ENCODE measurements at places on chromosomes 3 and 15.

GRCh38 chr3:129360705-129361460 is 67.6 kb downstream of the EFCAB12 start:
- DNase-seq, result no peak

- DNase-seq, result no peak
Measured at GRCh38 chr3:192482391-192482790, 244.9 kb downstream of the FGF12 start.

- no peak for DNase-seq
Measured at GRCh38 chr3:170493712-170494182, 75.1 kb downstream of the CLDN11 start.

DNA sequence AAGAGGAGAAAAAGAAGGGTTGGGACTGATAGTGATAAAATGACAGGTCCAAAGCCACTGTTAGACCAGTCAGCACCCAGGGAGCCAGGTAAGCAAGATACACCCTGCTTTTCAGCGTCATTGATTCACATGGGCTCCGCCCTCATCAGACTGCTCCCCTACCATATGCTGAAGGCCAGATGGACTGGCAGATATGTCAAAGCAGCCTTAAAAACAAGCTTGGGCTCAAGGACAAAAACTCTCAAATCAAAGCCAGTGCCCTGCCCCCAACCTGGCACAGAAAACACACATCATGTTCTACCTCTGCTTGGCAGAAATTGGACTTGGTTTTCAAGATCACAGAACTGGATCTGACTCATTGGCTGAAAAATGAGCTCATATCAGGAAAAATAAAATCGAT is 33.4 kb downstream of the SH3BP5 start:
- DNase-seq, result no peak

DNA sequence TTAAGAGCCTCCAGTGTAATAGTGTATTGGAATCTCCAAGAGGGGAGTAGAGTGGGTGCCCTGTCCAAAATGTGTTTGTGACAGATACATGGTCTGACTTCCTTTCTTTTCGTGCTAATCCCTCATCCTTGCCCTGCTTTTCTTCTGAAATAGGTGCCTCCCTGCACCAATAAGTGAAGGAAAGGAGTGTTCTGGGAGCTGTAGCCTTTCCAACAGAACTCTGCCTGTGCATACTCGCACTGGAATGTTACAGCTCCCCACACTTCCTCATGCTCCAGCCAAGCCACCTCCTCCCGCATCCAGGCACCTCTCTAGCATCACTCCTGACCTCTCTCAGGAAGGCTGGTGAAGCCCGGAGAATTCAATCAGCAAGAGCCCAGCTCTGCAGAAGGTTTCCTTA is 478.0 kb downstream of the GABRG3 start:
- DNase-seq, result no peak

- no peak for DNase-seq
Measured at GRCh38 chr3:196735751-196736150, 3.9 kb upstream of the PAK2 start.

DNA sequence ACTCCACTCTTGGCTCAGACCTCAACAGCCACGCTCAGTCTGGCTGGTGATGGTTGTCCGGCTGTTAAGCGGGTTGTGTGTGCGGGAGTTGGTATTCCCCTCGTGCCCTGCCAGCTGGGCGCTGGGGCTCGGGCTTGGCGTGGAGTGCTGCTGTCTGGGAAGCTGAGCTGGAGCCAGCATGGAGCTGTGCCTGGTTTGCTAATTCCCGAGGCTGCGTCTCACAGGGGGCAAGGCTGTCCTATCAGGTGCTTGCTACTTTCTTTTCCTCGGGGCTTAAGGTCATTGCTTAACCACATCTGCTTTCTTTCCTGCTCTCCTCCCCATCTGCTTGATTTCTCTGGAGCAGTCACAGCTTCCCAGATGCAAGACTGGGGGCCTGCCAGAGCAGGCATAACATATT is 29.9 kb downstream of the PDIA5 start:
- no peak for DNase-seq

DNA sequence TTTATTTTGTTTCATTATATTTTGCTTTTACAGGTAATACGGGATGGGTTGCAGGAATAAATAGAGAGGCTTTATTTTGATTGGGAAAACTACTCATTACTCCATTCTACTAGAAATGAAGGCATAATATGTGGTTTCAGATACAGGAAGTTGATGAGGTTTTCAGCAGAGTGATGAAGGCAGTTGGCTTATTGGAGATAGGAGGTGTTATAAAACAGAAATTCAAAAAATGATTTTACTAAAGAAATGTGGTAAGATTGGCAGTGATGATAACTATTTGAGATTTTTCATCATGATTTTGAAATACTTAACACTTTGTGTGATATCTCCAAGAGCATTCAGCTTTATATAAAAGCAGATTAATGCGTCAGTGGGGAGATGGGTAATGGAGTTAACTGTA is 1445.7 kb upstream of the CADM2 start:
- DNase-seq, result no peak

DNA sequence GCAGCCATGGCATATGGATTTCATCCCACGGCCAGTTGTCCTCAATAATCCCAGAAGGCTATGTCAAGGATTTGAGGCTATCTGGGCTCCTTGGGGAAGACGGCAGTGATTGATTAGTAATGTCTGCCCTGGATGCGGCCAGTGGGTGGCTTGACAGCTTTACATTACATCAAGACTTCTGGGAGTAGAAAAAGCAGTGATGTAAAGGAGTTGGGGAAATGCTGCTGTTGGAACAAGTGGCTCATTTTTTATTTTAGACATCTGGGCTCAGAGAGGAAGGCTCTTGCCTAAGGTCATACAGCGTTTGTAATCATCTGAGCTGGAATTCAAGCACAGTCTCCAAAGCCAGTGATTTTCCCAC is 94.1 kb downstream of the FLNB start:
- no peak for DNase-seq

DNA sequence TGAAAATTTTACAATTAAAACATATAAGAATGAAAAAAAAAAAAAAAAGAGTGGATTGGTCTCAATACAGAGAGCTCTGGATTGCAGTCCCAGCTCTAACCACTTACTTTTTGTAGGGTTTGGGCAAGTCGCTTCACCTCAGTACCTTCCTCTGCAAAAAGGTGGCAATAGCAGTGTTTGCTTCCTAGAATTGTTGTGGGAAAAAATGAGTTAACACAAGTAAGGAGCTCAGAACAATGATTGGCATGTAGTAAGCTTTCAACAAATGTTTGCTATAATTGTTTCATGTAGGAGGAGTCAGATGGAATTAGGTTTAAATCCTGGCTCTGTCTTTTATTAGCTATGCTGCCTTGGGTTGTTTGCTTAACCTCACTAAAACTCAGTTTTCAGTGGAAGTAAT is 425.2 kb upstream of the TBL1XR1 start:
- no peak for DNase-seq

GRCh38 chr15:98123834-98124233 is 163.3 kb downstream of the ARRDC4 start:
- no peak for DNase-seq

DNA sequence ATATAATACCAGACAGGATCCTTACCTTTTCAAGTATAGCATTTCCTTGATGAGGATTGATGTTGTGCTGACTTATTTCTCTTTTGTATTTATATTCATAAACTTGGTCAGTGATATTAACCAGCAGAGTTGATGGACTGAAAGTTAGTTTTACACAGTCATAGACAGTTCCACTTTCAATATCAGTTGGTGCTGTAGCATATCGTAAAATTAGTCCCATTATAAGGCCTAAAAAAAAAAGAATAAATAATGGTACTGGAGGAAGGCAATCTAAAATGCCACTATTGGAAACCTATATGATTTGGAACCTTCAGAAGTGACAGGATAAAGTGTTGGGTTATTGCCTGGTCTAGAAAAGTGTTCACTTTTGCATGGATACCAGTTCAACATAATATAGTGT is 16.3 kb downstream of the SLC9A9 start:
- no peak for DNase-seq

DNA sequence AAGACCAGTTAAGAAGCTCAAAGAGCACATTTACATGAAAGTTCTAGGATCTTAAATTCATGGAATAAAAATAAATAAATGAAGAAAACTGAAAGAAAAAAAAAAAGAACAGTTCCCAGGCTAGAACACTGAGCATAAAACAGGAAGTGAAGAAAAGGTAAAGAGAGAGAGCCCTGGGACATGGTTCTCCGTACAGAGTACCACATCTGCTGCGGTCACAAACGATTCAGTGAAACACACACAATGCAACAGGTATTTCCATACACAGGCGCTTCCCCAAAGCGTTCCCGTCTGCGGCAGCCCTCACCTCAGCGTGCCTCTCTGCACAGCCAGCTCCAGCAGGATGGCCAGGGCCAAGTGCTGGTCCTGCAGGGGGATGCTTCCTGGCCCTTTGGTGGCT is 49.4 kb downstream of the HERC2 start:
- no peak for DNase-seq

DNA sequence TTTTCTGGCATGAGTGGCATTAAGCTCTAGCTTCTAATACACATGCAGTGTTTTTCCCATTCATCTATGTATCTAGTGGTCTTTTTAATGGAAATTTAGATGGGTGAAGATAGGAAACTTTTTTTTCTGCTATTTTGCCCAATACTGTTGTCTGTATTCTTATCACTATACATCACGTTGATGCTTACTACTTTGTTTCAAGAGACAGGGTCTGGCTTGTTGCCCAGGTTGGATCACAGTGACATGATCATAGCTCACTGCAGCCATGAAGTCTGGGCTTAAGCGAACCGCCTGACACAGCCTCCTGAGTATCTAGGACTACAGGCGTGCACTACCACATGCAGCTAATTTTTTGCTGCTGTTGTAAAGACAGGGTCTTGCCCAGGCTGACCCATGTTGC is 84.6 kb downstream of the PEAK1 start:
- DNase-seq, result no peak

DNA sequence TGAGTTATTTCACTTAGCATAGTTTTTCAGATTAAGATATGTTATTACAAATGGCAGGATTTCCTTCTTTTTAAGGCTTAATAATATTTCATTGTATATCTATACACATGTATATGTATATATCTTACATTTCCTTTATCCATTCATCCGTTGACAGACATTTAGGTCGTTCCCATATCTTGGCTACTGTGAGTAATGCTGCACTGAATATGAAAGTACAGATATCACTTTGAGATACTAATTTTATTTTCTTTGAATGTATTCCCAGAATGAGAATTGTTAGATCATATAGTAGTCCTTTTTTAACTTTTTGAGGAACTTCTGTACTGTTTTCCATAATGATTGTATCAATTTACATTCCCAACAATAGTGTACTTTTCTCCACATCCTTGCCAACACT is 270.4 kb downstream of the NAALADL2 start:
- no peak for DNase-seq

DNA sequence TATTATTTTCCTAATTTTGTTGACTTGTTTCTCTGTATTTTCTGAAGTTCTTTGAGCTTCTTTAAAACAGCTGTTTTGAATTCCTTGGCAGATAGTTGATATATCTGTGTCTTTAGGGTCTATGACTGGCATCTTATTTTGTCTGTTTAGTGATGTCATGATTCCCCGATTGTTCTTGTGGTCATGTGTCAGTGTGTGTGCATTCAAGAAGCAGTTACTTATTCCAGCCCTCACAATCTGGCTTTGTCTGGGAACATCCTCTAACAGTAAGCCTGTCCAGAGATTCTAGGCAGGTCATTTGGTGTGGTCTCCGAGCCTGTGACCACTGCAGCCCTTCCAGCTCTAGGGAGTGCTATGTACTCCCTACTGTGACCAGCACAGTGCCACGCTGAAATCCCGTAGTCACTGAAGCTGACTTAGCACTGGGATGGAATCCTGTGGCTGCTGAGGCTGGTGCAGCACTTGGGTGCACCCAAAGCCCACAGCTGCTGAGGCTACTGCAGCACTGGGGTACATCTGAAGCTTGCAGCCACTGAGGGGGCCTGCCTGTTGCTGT is 6.7 kb downstream of the LNP1 start:
- no peak for DNase-seq

- no peak for DNase-seq
Measured at GRCh38 chr3:47319956-47320355, 37.2 kb downstream of the KLHL18 start.

GRCh38 chr15:90022905-90023700 is 22.0 kb downstream of the ZNF710 start:
- DNase-seq, result no peak

DNA sequence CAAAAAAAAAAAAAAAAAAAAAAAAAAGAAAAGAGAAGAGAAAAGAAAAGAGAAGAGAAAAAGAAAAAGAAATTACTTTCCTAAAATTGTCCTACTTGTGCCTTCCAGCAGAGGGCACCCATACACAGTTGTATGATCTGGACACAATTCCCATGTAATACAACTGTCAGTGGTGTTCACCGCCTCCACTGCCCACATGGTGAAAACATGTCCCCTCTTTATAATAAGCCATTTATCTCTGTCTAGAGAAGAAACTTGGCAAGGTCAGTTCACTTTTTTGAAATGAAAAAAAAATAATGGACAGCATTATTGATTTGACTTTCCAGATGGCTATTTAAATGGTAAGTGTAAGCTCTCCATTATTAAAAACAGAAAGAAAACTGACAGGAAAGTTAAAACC is 459.4 kb downstream of the GBE1 start:
- DNase-seq, result no peak

DNA sequence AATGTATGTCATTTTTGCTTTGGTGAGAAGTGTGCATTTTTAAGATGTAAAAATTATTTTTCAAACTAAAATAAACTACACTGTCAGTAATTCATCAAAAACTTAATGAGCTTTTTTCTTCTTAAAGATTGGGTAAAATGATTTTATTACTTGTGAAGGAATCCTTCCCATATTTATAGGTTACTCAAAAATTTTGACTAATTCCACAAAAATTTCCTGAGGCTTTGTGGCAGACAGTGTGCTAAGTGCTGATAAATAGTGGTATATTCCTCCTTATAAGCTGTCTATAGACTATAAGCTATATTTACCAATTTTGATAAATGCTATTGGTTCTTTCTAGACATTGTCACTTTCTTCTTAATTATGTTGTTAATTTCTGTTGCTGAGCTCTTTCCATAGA is 284.5 kb upstream of the SEMA6D start:
- DNase-seq, result no peak

DNA sequence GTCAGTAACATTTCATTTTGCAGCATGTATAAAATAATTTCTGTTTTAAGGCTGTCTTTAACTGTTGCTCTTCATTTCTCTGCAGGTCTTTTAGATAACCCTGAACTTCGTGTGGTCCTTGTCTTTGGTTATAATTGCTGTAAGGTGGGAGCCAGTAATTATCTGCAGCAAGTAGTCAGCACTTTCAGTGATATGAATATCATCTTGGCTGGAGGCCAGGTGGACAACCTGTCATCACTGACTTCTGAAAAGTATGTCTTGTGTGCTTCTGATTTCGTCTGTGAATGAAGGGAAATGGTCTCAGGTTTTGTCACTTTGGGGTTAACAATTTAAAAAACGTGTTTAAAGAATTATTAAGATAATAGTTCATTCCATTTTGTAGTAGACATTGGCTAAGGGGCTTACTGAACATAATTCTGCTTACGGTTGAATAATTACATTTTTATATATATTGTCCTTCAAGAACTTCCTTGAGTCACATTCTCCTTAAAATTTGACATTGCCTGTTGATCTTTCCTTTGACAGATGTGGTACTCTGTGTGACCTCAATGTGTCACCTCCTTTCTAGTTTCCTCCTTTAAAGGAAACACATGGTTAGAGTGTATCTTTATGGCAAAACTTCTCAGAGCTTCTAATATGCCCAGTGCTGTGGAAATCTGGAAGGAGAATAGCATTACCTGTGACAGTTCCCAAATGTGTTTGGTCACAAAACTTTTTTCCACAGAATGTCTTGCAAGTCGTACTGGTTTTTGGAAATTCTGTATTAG is 26.3 kb downstream of the FBXO22 start:
- no peak for DNase-seq

- DNase-seq, result no peak
Measured at GRCh38 chr3:134630506-134630905, 20.3 kb downstream of the KY start.

- no peak for DNase-seq
Measured at GRCh38 chr15:36811903-36812302, 232.5 kb downstream of the CDIN1 start.
